Spleen (tissue), 13 donors: ENCODE measurements at places on chromosomes 4 and X.

GRCh38 chr4:163563592-163563991, 69.1 kb downstream of the TMA16 start:
- DNase-seq, result no peak

DNA sequence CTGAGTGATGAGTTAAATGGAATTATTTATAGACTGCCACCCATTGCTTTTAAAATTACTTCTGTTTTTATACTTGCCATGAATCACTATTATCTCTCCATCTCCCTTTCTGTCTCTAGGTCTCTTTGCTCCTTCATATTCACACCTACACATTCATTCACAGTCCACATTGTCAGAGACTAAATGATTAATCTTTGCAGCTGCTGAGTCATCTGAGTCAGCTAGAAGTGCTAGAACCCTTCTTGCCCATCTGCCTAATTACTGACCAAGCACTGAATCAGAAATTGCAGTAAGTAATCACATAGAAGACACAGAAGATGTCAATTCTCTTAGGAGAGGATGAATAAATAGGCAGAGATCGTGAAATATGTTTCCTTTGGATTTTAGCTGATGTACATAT, 31.6 kb upstream of the RPS6KA6 start:
- DNase-seq, result no peak

DNA sequence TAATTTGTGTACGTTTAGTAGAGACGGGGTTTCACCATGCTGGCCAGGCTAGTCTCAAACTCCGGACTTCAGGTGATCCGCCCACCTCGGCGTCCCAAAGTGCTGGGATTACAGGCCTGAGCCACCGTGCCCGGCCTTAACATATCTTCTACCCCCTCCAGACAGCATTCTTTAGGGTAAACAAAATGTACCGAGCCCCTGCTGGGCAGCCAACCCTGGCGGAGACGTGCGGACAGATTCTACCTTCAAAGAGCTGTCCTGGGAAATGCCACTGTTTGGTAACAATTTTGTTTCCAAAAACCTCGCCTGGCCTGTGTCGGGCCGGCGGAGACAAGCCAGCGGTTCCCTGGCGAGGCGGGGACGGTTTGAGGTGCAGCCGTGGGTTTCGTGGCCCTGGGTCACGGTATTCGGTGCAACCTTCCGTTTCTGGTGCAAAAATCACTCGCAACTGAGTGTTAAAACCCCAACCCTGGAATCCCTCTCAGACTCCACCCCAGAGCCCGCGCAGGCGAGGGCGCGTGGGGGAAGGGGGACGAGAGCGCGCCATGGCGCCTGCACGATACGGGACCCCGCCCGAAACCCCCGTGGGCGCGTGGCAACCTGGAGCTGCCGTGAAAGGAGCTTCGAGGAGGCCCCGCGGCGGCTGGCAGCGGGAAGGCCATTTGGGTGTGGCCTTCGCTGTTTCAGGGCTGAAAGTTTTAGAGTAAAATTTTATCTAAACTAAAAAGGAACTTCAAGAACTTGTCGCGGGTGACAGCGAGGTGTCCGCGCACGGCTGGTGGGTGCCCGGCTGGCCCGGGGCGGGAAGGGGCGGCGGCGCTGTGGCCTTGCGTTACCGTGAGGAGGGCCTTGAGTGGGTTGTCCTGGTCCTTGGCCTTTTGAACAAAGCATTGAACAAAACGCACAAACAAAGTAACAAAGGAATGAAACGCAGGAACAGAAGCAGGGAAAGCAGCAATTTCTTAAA, 17.0 kb downstream of the MRFAP1 start:
- DNase-seq, result no peak

- no peak for DNase-seq
These were observed 148.6 kb downstream of the SLC4A4 start for GRCh38 chr4:71487344-71487920.

DNA sequence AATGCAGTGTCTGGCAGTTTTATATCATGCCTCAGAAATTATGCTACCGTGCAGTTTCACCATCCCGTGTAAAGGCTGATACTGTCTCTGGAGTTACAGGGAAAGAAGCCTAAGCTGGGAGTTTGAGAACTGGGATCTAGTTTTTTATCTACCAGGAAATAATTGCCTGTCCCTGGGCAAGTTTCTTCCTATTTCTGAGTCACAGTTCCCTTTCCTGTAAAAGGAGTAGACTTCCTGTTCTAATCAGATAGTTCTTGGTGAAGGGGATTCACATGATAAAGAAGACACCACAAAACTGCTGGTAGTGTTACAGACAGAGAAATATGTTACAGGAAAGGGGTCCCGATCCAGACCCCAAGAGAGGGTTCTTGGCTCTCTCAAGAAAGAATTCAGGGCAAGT, 17.1 kb downstream of the HERC3 start:
- DNase-seq, result no peak

GRCh38 chrX:8849945-8850344, 48.8 kb upstream of the FAM9A start:
- DNase-seq, result no peak

DNA sequence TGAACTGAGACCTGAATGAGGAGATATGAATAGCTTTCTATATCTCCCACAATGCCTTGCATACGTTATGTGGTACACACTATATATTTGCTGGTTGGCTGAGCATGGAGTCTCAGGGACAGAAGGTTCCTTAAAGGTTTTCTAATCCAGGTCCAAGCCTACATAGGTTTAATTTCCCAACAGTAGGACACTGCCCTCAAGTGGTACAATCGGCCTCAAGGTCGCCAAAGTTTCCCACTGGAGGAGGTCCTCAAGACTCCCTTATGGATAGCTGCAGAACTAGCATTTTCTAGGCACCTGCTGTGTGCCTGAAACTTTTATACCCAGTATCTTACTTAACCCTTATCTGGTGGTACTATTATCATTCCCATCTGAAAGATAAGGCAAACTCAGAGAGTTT, 21.0 kb upstream of the EFNB1 start:
- DNase-seq, result no peak

DNA sequence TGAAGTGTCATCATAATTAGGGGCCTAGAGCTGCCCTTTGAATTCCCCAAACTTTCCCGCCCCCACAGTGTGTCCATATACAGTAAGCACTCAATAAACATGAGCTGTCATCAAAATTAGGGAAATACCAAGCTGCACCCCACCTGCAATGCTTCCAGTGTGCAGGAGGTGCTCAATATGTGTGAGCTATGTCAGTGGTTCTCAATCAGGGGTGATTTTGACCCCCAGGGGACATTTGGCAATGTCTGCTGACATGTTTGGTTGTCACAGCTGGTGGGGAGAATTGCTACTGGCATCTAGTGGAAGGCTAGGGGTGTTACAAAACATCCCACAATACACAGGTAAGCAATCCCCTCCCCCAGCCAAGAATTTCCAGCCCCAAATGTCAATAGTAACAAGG, 748 bp downstream of the CFP start:
- DNase-seq, result no peak

DNA sequence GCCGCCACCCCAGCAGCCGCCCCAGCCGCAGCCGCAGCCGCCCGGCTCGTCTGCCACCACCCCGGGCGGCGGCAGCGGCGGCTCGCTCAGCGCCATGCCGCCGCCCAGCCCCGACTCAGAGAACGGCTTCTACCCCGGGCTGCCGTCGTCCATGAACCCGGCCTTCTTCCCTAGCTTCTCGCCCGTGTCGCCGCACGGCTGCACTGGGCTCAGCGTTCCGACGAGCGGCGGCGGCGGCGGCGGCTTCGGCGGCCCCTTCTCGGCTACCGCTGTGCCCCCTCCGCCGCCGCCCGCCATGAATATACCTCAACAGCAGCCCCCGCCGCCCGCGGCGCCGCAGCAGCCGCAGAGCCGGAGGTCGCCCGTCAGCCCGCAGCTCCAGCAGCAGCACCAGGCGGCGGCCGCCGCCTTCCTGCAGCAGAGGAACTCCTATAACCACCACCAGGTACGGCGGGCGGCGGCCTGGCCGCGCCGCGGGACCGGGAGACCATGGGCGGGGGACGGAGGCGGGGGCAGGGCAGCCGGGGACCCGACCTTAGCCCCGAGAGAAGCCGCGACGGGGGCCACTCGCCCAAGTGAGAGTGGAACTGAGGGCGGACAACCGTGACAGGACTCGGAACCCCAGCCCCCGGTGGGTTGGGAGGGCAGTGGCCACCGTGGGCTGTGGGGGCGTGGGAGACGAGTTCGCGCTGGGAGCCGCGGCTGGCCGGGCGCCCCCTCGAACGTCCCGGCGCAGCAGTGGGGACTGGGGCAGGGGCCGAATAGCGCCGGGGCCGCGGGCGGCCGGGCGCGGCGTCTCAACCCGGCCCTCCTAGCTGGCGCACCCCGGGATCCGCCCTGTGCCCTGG, 1.8 kb downstream of the CPEB2 start:
- DNase-seq, result peak; percentile 95

GRCh38 chrX:44306356-44306755, 37.1 kb downstream of the EFHC2 start:
- no peak for DNase-seq

DNA sequence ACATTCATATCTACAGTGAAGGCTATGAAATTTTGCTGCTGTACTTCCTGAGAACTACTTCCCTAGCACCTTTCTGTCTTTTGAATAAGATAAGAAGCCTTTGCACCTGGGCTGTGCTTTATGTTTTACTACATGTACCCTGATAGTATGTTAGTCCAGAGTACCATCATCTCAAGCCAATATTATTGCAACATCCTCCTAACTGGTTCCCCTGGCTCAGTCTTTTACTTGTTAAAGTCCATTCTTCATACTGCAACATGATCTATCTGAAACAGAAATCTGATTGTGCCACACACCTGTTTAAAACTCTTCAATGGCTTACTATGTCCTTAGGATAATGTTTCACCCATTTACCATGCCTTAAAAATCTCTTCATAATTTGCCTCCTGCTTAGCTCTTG, 102.3 kb downstream of the AGTR2 start:
- no peak for DNase-seq

DNA sequence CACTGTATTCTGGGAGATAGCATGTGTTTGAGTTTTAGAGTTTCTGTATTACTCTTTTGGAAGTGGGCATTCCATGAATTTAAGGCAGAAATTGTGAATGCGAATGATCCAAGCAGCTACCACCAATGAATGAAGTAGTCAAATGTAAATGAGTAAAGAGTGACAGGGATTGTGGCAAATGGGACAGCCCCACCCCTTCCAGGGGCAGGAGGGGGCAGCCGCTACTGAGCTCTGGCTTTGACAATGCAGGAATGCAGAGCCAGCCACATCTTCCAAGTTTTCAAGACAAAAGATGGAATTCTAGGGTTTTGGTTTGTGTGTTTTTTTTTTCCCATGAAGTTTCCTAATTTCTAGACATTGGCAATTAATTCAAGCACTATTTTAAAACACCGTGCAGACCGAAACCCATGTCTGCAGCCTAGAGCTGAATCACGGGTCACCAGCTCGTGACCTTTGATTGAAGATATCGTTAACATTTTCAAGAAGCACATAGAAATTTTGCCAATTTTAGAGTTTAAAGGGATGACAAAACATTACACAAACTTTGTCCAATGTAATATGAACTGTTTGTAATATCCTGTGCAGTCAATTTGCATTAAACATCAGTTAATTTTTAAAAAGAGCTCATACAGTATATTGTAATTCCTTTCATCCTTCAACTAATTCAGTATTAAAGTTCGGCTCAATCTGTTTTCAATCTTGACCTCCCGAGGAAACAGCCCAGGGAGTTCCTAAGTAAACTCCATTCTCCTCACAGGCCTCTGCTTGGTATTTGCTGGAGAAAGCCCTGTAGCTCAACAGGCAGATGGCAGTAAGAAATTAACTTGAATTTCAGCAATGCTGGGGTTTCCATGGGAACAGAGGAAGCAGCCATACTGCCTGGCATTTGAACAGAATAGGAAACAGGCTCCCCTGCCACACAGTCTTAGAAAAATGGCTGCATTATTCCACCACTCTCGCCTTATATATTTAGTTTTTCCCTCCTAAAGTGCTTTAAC, 83.4 kb downstream of the UCHL1 start:
- DNase-seq, result no peak

DNA sequence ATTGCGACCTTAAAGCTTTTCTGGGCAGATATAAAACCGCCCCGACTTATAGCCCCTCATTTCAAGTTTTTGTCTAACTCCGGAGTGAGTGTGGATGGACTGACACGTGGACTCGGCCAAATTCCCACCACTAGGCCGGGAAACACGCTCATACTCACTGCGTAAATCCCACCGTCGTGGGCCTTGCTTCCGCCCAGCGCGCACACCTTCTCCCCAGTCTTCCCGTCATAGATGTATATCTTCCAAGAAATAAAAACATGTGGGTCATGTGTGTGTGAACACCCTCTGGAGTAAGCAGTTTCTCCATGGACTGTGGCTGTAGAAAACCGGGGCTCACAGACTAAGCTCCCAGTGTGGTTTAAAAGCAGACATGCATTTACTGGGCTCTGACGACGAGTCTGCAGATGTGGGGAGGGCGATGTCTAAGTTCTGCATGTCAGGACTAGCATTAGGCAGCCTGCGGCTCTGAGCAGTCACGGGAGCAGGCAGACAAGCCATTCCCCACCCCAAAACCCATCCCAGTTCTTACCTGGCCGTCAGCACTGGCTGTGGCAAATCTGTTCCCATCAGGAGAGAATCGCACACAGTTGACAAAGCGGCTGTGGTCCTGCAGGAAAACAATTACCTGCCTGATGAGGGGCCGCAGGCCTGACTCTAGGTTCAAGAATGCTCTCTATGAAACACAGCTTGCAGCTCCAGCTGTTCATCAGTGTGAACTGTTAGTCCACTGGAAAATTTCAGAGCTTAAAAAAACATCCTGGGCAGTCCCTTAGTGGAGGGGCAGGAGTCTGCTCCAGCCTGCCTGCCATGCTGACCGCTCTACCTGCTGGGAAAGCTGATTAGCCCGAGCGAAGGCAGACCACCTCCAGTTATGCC, 28.2 kb downstream of the WDR1 start:
- DNase-seq, result peak; percentile 49

DNA sequence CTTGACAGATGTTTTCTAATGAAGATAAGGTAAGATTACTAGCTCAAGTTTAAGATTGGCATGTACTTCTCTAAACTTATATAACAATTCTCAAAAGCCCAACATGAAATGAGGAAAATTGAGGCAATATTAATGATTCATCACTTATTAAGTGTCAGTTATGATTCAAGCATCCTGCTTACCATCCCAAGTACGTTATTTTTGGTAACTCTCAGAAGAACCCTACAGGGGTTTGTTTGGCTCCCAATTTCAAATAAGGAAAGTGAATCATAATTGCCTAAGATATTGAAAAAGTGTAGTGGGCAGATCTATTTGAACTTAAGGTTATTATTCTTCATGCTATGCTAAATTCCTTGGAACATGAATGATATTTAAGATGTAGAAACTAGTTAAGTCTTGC, 387.9 kb upstream of the TENM3 start:
- DNase-seq, result no peak

DNA sequence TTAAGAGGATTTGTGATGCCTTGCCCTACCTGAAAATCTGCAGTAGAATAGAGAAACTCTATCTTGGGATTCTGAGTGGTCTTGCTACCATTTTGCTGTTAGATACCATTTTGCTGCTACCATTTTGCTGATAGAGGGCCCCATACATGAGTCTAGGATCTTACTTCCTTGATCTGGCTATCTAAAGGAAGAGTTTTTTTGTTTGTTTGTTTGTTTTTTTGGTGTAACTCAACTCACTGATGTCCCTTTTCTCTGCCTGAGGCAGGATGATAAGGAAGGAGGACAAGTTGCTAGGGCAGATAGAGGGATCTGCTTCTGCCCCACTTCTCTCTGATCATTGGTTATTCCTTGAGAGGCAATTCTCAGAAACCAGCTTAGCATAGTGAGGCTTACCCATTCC, 31.0 kb downstream of the XK start:
- no peak for DNase-seq
